ENCODE measurements at places on chromosomes 7 and 10.
A peak's percentile ranks its signal among the peaks of the same experiment; 100 is the strongest.

DNA sequence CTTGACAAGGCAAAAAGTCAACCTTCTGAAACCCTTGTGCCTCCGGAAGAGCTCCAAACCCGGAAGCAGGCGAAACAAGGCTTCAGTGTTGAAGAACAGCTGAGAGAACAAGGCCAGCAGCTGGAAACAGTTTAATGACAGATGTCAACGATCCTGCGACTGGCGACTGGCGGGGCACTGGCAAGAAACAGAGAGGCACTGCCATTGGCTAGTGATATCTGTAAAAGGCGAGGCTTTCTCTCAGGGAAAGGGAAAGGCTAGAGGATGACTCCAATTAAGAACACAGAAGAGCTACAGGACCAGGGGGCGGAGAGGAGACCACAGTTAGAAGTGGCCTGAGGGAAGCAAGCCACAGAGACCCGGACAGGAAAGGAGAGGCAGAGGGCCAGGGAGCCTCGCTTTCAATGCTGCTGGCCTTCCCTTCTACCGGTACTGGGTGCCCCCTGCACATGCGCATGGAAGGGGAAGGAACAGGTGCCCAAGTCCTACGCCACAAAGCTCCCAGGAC lies 19.4 kb downstream of the ITGB1 start:
- DNase-seq = peak; percentile 78

DNA sequence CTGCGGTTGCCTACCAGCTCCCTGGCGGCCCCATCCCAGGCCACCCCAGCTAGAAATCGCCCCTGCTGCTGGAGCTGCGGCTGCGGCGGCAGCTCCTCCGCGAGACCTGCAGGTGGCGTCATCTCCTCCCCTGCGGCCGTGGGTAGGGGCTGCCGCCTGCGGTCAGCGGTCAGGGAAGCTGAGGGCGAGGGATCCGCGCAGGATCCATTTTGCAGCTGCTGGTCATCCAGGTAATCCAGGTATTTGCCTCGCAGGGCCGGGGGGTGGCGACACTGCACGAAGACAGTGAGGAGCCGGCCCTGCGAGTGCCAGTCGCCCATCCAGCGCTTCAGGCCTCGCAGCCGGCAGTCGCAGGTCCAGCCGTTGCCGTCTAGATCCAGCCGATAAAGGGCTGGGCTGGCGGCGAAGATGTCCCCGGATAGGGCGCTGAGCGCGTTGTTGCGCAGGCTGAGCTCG lies 1.5 kb downstream of the TRIL start:
- DNase-seq = peak; percentile 80

DNA sequence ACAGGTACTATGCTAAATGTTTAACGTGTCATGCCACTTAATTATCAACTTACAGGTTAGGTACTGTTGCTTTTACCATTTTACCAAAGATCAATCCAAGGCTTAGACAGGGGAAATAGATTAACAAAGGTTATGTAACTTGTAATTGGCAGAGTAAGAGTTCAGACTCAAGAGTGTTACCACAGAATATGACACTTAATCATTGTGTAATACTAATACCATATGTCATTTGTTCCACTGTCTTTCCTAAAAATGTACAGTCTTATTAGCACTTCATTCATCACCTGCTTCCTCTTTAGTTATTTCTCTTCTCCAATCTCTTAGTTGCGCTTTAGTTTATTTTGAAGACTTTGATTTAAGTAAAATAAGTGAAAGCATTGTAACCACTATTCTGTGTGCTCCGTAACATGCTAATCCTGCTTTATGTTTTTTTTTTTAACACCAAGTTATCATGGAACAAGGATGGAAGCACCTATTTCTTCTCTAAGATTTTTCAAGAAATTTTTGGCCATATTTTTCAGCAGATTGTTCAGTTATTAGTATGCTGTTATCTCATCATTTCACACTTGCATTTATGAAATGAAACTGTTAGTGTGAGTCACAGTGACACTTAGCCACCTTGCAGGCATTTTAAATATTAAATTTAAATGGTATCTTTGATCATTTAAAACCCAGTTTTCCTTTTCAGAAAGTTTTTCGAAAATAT lies 197.3 kb downstream of the PHF14 start:
- DNase-seq = no peak

DNA sequence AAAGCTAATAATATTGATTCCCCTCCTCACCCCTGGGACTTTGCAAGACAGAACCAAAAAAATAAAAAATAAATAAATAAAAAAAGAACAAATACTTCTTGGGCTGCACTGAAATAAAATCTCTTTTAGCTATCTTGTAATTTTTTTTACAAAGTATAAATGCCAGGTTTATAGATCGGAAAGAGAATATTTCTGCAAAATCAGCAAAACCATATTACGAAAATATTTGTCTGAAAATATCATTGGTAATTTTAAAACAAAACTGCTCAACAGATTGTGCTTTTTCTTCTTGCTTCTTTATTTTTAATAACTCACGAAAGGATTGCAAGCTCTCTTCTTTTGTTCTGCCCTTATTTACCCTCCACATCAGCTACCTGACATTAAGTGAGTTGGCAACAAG lies 213.3 kb downstream of the PLXDC2 start:
- no peak for DNase-seq

- DNase-seq = peak; percentile 69
Observed at GRCh38 chr10:133126431-133127290, 33.4 kb upstream of the KNDC1 start.
